ENCODE measurements at places on chromosomes 1 and 21.

DNA sequence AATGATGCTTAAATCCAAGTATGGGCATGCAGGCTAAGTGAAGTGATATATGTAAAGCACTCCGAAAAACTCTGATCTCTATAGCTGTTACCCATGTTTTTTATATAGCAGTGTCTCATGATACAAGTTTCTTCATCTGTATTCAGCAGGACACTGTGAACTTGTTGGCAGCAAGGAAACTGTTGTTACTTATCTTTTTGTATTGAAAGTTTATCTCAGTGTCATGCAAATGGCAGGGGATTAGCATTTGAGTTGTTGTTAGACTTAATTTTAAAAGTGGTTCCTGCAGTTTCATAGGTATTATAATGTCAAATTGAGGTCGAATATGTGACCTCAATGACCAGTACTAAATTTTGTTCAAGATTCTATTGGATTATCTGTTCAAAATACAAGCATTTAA, 47.9 kb downstream of the NCAM2 start:
- DNase-seq = no peak

GRCh38 chr21:24272521-24272938, 1334.8 kb downstream of the MRPL39 start:
- DNase-seq = no peak

GRCh38 chr1:9652379-9653209, 1.1 kb downstream of the PIK3CD start:
- DNase-seq = peak; percentile 50

GRCh38 chr1:94335950-94336349, 82.2 kb upstream of the ABCD3 start:
- DNase-seq = no peak

DNA sequence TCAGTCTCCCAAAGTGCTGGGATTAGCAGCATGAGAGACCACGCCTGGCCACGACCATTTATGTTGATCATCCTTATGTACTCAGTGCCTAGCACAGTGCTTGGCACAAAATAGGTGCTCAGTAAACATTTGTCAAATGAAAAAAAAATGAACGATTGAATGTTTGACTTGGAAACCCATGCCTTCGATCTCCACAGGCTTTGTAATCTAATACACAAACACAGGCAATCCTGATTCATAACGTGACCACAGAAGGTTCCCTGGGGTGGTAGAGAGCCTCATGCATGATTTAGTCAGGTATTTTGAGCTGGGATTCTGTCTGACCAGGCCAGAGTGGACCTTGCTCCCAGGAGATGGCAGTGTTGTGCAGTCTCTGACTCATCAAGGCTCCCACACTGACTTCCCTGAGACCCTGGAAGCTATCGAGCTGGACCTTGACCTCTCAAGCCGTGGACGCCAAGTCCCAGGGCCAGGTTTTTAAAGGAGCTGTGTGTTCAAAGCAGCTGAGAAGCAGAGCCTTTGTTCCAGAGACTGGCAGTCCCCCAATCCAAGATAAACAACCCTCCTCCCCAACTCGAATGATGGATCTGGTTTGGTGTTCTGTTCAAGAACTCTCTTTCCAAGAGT, 81.1 kb downstream of the PGM1 start:
- no peak for DNase-seq

DNA sequence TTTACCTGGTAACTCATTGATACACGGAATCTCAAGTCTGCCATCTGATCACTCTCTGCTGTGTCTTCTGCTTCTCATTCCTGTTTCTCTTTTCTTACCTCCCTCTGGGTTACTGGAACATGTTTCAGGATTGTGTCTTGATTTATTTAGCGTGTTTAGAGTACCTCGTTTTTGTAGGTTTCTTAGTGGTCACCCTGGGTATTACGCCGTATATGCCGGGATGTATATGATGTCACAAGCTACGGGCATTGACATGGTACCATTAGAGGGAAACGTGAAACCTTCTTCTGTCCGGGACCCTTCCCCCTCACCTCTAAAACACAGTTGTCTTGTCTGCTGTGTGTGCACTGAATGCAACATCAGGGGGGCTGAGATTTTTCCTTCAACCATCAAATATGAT, 2.8 kb downstream of the ACTRT2 start:
- DNase-seq = no peak

GRCh38 chr1:85502625-85503083, 37.7 kb upstream of the DDAH1 start:
- DNase-seq = no peak

- DNase-seq = no peak
Observed at GRCh38 chr1:20634594-20635084, 1.4 kb downstream of the PINK1 start.

DNA sequence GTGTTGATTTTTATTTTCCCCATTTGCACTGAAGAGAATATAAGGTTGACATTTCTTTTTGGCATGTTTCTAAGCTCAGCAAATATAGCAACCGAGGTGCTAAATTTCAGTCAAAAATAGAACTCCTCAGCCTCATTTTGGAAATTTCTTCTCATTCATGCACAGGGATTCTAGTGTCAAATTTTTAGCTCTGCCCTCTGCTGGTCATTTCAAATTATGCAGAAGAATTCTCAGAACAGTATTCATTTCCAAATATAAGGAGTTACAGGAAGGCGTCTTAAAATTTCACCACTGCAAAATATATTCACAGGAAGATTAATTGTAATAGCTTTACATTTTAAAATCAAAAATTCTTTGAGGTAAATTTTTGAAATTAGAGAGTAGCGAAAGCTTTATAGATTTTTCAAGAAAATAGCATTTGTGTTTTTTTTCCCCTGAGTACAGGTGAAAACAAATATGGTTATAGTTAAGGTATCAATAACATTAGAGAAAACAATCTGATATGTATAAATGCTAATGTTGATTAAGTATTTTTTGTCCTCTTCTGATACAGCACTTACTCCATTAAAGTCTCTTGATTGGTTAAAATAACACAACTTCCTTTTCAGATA, 57.9 kb downstream of the FMN2 start:
- DNase-seq = no peak

GRCh38 chr21:42659416-42660117, 6.1 kb downstream of the PDE9A start:
- DNase-seq = no peak
